ENCODE measurements at places on chromosomes 5 and 9.

DNA sequence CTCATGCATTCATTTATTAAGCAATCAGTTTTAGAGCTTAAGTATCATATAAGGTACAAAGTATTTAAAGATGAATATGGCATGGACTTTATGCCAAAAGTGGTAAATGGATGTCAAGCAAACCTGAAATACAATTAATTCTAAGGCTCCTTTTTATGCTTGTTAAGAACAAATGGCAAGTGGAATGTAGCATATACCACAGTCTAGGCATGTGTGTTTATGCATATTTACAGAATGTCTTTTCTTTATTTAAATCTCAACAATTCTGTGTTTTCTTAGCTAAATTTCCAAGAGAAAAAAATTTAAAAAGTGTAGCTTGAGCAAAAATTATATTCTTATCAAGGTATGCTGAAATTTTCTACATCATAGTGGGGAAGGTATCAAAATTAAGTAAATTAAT, 39.8 kb downstream of the MPDZ start:
- DNase-seq: no peak

DNA sequence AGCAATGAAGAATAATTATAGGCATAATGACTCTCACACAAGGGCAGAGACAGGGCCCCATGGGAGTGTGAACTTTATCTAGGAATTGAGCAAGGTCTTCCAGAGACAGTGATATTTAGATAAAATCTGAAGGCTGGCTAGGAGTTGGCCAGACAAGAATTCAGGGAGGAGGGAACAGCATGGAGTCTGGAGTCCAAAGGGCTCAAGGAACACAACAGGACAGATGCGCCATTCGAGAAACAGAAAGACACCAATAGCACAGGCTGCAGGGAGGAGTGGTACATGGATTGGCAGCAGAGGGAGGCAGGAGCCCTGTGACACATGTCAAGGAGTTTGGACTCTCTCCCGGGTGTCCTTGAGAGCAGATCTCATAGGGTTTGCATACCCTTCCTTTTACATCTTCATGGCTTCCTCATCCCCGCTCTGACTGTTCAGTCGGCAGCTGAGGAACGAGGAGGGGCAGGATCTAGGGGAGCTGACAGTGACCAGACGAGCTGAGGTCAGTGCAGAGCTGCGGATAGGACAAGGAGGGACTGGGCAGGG, 64.0 kb upstream of the XPA start:
- no peak for DNase-seq

- no peak for DNase-seq
Observed at GRCh38 chr5:149561848-149562247, 10.6 kb upstream of the CSNK1A1 start.

GRCh38 chr5:36414869-36415282, 113.2 kb upstream of the RANBP3L start:
- DNase-seq: no peak

- DNase-seq: no peak
Observed at GRCh38 chr9:2709645-2710101, 7.6 kb upstream of the KCNV2 start.
